ENCODE measurements at places on chromosomes 1 and 21.

DNA sequence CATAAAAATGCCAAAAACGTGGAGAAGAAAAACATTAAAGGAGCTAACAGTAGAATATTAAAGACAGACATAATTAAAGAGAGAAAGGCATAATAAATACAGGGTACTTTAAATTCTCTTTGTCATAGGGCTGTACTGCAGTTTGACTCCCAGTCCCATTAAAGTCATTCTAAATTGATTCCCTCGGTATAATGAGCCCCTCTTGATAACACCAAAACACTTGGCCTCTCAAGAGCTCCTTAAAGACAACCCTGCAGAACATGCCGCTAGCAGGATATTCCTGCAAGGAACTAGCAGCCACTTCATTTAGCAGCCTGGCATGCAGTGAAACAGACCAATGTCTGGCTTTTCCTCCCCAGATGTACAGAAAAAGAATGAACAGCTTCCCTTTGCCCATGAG is 273.8 kb upstream of the ESRRG start:
- DNase-seq: no peak

DNA sequence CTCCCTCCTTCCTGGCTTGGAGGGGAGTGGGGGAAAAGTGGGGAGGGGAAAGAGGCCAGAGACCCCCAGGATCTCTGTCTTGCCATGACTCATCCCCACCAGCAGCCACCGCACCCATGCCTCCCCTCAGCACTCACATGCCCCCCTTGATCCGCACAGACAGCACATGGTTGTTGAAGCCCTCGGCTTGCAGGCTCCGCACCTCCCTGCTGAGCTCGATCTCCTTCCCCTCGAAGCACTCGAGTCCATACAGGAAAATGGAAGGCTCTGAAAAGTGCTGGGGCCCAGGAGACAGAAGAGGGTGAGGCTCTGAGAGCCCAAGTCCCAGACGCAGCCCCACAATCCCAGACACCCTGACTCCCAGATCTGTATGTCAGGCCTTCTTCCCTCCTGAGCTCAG is 10.8 kb downstream of the CD52 start:
- DNase-seq: no peak

DNA sequence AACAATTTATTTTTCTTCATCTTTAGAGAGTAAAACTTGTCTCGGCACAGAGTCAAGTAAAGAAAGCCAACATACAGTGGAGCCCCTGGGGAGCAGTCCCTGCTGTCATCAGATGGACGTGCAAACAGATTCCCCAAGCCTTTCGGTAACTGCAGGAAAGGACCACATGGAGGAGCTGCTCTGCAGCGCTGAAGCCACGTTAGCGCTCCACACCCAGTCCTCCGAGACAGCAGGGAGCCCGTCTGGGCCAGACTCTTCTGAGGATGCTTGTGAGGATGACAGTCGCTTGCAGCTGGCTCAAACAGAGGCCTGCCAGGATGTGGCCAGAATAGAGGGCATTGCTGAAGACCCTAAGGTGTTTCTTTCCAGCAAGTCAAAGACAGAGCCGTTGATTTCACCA is 77.1 kb upstream of the SCCPDH start:
- DNase-seq: peak; percentile 81

- DNase-seq: no peak
Observed at GRCh38 chr1:187067160-187067559, 238.4 kb downstream of the PLA2G4A start.

- DNase-seq: no peak
Observed at GRCh38 chr1:234989019-234989418, 139.6 kb downstream of the TOMM20 start.

GRCh38 chr21:27813750-27814149 is 846.9 kb upstream of the ADAMTS5 start:
- peak; percentile 93 for DNase-seq

DNA sequence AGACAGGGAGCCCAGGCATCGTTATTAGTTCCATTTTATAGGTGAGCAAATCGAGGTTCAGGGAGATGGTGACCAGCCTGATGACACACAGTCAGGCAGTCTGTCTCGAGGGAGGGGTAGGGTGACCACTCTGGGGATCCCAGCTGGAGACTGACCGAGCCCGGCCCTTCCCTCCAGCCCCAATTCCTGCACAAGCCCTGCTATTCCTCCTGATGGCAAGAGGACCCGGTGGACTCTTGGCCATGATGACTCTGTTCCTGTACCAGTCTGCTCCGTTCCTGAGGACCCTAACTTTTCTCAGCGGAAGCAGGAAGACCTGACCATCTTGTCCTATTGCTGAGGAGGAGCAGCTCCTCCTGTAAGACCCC is 391 bp downstream of the AGT start:
- no peak for DNase-seq

DNA sequence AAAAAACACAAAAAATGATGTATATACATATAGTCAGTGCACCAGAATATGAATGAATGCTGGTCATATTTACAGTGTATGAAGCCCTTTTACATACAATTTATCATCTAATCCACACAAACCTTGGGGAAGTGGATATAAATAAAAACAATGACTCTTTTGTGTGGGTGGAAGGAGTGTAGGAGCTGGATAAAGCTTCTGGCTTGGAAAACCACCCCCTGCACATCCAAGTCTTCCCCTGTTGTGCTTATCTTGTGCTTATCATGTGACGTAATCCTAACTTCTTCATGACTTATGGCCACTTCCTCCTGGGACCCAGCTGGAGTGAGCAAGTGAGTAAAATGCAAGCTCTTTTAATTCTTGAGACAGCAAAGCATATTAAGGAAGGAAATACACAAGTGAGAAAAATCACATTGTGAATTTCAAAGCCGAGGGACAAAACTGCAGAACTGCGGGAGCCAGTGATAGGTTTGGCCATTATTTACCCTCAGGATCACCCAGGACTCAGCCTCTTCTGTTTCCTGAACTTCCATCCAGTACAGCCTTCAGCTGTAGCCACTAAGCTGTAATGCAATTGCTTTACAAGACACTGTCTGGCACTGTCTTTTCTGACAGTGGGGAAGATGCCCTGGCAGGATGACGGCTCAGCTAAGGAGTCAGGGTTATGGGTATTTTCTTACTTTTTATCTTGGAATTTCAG is 104.0 kb upstream of the PPM1J start:
- DNase-seq: peak; percentile 51

- no peak for DNase-seq
Observed at GRCh38 chr1:19960591-19960990, 18.8 kb downstream of the PLA2G2A start.

- no peak for DNase-seq
Observed at GRCh38 chr1:235858766-235859165, 7.9 kb downstream of the LYST start.

DNA sequence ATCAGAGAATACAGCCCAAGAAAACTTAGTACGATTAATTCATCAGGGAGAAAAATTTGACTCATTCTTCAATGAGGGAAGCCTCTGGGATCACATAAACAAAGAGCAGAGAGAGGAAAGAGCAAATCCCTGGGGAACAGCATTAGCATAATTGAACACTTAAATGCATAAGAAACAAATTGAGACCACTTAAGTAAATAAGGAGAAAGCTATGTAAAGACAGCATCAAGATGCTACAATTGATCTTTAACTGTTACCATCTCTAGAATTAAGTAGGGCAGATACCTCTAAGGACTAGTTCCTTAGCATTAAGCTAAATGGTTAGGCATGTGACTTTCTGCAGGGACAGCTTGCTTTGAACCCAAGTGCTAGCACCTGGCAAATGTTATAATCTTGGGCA is 265.1 kb upstream of the NEGR1 start:
- no peak for DNase-seq

- peak; percentile 55 for DNase-seq
Observed at GRCh38 chr1:3501856-3502640, 47.6 kb downstream of the ARHGEF16 start.

GRCh38 chr1:202888221-202888530 is 773 bp downstream of the RABIF start:
- no peak for DNase-seq

GRCh38 chr1:78045926-78046778 is at the start of gene GIPC2:
GIPC2 (plus strand) TSS chr1:78045966; CDS start chr1:78046095, 129 bp downstream.
- DNase-seq: no peak

- peak; percentile 1 for DNase-seq
Observed at GRCh38 chr21:45260191-45260825, 27.4 kb downstream of the POFUT2 start.

GRCh38 chr21:16285605-16286126 is 555.9 kb downstream of the USP25 start:
- peak; percentile 58 for DNase-seq

- DNase-seq: no peak
Observed at GRCh38 chr1:233282582-233282886, 13.0 kb downstream of the PCNX2 start.

GRCh38 chr21:39908265-39908923 is 41.2 kb downstream of the PCP4 start:
- no peak for DNase-seq

- DNase-seq: no peak
Observed at GRCh38 chr1:185860859-185861258, 126.7 kb downstream of the HMCN1 start.

GRCh38 chr1:33436557-33437285 is 5.8 kb upstream of the PHC2 start:
- DNase-seq: peak; percentile 15

DNA sequence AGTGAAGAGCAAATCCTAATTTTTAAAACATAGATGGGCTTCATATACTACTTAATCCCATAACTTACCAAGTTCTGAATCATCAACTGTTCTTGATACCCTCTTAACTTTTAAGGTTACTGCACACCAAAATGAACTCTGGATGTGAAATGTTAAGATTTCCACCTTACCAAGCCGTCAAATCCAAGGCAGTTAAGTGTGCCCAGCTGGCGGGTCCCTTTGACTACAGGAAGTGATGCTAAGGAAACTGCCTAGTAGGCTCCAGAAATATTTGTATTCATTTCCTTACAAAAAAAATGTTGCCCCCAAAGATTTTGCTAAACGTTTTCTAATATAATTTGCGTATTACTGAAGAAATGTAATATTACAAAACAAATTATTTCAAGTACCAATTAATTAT is 10.7 kb downstream of the NRIP1 start:
- DNase-seq: no peak

DNA sequence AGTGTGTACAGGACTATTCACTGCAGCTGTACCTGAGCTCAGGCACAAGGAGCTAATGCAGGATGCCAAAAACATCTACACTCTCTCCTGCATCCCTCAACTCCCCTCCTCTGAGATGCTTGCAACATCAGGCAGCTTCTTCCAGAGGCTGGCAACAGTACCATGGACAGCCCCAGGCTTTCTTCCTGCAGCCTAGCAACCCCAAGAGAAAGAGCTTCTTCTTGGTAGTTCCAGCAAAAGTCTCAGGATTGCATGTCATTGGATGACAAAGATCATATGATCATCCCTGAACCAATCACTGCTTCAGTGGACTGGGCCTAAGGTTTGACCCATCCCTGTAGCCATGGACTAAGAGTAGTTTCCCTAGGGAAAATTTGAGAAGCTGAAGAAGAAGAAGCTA is 46.7 kb downstream of the CAMK2N1 start:
- DNase-seq: no peak

DNA sequence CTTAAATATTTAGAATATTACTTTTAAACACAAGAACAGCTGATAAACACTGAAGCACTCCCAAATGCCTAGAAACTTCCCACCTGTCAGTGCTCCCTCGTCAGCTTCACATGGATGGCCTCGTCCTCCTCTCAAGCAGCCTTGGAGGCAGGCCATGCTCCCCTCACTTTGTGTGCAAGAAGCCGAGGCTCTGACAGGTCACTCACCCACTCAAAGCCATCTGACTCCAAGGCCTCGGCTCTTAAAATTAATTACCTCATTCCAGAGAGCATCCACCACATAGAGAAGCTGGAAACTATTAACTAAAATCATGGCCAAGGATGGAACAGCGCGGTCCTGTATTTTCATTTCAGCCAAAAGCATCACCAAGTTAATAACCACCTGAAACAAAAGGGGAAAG is 17.8 kb downstream of the LBR start:
- no peak for DNase-seq

DNA sequence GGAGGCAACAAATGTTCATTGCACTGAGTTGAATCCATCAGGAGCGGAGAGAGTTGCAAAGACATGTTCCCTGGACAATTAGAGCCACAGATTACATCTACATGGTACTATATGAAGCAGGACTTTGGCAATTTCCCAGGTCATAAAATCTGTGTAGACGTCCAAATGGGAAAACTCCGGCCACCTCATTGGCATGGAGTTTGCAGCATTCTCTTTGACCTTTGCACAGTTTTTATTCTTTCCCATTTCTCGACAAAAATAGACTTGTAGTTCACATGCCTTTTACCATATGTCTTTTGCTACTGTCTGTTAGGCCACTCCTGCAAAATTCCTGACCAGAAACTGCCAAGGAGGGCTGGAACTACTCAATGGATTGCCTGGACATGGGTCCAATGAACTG is 48.2 kb downstream of the UBE2T start:
- DNase-seq: no peak

DNA sequence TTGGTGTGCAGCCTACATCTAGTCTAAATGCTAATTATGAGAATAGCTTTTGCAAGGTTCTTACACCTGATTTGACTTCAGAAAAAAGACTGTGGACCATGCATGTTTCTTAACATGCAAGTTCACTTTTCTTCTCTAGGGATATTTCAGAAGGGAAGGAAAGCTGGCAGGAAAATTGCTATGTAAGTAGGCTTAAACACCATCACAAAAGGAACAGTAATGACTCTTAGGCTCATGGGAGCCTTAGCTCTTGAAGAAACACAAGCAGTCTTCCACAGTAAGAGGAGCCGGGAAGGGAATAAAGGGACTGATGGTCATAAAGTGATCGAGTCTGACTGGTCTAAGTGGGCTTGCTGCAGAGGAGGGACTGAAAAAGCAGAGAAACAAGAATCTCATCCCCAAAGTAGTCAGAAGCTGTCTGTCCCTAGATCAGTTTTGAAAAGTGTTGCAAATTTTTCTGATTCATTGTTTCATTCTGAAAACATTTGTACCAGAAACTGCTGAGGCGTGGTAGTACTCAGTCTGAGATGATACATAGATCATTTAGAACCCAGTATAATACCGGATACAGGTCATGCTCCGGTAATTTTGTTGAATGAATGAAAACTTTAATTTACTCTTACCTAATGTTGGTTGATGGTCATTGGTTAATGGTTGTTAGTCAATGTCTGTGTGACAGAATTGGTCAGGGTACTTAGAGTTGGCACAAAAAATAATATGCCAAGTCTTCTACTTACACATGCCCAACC is 40.9 kb downstream of the SMYD2 start:
- no peak for DNase-seq

DNA sequence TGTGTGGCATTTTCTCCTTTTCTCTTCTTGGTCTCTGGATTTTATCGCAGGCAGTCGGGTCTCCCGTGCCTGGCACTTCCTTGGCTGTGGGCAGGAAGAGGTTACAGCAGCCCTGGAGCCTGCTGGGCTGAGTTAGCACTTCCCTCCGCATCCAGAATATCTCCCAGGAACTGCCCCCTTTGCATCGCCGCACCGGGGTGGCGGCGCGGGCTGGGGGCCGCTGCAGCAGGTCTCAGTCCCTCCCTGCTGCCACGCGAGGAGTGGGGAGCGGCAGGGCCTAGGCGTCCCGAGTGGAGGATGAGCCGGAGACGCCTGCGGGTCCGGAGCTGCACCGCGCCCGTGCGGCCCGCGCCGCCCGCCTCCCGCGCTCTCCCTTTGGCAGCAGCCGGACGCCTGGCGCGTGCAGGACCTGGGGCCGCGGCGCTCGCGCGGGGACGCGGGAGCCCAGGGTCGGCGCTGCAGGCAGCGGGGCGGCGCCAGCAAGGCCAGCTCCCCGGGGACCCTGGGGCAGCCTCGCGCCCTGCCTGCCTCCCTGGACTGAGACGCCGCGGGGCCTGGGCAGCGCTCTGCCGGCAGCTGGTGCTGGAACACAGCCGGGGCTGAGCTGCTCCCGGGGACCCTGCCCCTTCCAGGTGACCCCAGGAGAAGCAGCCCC is 192.8 kb downstream of the PRDM2 start:
- DNase-seq: peak; percentile 11

- peak; percentile 33 for DNase-seq
Observed at GRCh38 chr1:68331117-68331865, 99.0 kb upstream of the WLS start.
